ENCODE measurements at places on chromosomes 6 and 20. TPM values are rescaled to one million over a fixed set of nuclear protein-coding genes. Genes with fewer than 3 reads are reported as not detected.

The ATP6V1G2 gene
- 3.5 TPM for total RNA-seq

- no peak for DNase-seq
Measured at GRCh38 chr6:33313709-33314514, at the start of gene TAPBP. TSS of gene TAPBP (minus strand) at chr6:33314078. CDS start at chr6:33314041, 37 bp downstream.

DNA sequence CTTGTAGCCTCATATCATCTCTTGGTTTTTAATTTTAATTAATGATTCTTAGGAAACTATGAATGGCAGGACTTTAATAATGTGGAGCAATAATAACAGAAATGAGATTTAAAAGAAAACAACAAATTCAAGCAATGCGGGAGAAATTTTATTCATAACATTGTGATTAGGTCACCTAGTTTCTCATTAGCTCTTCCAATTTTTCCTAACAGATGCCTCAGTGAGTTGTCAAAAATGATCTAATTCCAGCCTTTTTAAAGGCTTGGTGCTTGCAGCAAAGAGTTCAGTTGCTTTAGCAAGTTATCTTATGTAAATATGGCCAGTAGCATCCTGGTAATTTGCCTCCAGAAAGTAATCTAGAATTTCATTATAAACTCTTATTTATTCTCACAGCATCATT, 20.4 kb downstream of the PDE7B start:
- DNase-seq = no peak

GRCh38 chr20:36085686-36086267, 68.8 kb upstream of the EPB41L1 start:
- no peak for DNase-seq

The SFTA2 gene
- total RNA-seq = 0.93 TPM

The TDRD6 gene
- not detected for total RNA-seq

DNA sequence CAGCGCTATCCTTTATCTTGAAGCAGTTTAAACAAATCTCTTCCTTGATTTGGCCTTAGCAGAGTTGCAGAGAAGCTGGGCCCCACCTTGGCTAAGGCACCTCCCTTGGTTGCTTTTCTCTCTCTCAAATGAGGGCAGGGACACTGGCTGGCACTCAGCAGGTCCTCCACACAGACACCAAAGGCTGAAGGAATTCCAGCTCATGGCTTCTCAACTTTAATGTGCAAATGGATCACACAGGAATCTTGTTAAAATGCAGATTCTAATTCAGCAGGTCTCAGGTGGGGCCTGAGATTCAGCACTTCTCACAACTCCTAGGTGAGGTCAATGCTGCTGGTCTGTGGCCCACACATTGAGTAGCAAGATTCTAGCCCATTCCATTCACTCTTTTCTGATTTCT, 25.7 kb downstream of the RIMS4 start:
- no peak for DNase-seq

DNA sequence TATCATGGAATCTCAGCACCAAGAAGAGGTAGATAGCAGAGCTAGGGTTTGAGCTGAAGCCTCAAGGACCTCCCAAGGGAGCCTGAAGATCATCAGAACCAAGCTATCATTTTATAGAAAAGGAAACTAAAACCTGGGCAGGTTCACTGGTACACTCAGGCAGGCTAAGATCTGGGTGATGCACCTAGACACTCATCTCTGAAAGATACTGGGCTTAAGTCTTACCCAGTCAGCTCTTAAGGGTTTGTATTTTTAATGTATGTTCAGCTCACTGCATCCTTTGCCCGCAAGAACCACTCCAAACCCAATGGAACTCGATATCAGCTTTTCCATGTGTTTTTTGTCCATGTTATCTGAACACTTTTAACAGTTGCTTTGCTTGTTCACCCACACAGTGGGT, 78.0 kb upstream of the SLC22A16 start:
- no peak for DNase-seq

The IRF4 gene
- 498 TPM for total RNA-seq

The CD40 gene
- total RNA-seq = 103 TPM

DNA sequence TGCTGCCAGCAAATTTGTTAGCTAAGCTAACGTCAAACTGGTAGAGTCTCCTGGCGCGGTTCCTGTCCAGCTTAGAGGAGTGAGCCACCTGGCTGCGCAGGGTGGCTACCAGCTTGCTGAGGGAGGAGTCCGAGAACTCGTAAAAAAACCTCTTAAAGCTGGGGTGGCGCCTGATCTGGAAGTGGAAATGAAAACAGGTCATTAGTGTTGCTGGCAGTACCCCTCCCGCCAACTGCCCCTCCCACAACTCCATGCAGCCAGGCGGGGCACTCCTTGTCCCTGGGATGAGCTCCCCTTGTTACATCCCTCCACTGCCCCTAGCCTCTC, 17.3 kb downstream of the BNIP5 start:
- DNase-seq = no peak

DNA sequence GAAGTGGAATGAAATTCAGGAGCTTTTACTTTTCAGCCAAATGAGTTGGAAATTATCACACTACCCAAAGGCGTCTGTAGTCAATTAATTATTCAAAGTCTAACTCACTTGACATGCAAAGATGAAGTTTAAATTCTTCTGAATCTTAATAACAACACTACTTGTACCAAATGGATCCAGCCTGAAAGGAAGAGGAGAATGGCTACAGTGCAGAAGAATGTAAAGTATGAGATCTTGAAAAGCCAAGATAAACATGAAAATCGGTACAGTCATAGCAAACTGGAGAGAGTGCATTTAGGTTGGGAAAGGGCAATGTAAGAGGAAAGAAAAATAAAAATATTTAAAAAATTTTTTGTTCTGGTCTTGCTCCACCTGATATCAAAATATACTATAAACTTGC, 195.5 kb downstream of the SIM1 start:
- no peak for DNase-seq

- no peak for DNase-seq
Measured at GRCh38 chr6:35678021-35678654, 10.6 kb downstream of the FKBP5 start.

GRCh38 chr6:163409712-163410111, 4.8 kb upstream of the QKI start:
- DNase-seq = no peak

The PSORS1C1 gene
- total RNA-seq = not detected

GRCh38 chr20:40654876-40655275, 34.2 kb downstream of the MAFB start:
- DNase-seq = no peak

DNA sequence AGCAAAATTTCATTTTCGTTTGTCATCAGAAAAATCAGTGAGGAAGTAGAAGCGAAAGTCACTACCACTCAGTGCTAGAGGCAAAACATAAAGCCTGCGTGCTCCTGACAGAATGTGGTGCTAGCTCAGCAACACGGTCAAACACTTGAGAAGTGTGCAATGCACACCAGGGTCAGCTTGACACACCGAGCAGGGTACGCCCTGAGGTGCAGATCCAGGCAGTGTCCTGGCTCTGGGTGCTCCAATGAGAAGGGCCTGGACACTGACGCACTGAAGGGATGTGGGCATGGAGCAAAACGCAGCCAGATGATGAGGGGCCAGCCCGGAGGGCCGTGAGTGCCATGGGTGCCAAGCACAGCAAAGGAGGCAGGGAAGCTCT, 5.9 kb downstream of the RNASET2 start:
- DNase-seq = no peak

The RAB44 gene
- 0.05 TPM for total RNA-seq

DNA sequence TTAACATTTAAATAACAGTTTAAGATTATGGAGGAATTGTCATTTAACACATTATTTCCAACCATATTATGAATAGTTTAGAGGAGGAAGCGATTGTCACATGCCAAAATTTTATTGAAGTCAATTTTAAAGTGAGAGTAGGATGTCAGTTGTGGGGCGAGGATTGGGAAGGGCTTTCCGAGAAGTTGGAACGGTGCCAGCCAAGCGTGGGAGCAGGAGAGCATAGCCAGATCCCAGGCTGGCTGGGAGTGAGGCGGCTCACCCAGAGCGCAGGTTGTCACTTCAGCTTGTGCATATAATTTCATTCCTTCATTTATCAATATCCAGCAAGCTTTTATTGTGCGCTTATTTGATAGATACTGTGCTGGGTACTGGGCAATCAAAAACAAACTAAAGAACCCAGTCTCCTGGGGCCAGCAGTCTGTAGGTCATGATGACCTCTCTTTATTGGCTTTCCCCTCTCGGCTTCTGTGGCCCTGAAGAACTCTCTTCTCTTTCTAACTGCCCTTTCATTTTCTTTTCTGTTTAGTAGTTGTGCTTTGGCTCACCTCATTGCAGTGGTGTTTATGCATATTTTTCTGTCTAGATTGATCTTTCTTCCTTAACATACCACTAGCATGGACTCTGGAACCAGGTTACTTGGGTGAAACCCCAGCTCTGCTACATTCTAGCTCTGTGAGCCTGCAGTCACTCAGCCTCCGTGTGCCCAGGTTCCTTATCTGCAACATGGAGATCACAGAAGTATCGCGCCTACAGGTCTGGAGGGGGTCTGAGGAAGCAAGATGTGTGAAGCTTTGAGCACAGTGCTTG, 6.4 kb downstream of the CEP43 start:
- no peak for DNase-seq

- DNase-seq = no peak
Measured at GRCh38 chr20:34557936-34558319, 590 bp upstream of the MAP1LC3A start.

GRCh38 chr20:47620808-47621805, 119.4 kb downstream of the NCOA3 start:
- DNase-seq = peak; percentile 32

- DNase-seq = no peak
Measured at GRCh38 chr20:24781418-24781980, 167.6 kb upstream of the CST7 start.

GRCh38 chr6:40764726-40765125, 177.6 kb upstream of the LRFN2 start:
- no peak for DNase-seq

The KCNB1 gene
- total RNA-seq = not detected

- no peak for DNase-seq
Measured at GRCh38 chr6:10414756-10415616, at the start of gene TFAP2A. TSS of gene TFAP2A (minus strand) at chr6:10415074. CDS start at chr6:10414991, 83 bp downstream.
